Fibroblast of skin of left biceps (primary cell): ENCODE measurements at places on chromosomes 12 and 14.

DNA sequence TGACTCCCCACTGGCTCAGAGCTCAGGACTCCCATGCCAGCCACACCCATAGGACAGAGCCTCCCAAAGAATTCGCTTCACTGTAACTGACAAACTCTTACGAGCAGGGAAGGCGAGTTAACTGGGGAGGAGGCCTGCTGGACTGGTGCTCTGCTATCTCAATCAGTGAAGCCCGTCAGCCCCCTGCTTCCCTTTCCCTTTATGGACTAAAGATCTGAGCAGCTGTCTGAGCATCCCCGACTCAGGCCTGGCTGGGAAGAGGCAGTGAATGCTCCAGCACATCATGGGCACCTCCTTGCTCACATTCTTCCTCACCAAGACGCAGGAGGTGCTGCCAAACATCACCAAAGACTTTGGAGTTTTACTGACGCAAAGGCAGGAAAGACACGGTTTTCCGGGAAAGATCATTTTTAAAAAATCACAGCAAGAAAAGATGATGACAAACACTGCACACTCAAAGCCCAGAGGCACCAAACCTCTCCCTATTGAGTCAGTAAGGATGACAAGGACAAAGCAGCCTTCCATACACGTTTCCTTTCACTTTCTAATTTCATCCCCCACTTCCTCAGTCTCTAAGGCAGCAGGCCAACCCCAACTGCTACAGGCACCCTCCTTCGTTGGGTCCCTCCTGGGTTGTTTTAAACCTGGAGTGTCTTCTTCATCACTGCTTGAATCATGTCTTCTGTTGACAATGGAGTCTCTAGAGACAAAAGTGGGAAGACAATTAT, 45.0 kb upstream of the P2RX7 start:
- DNase-seq = no peak

- DNase-seq = no peak
Observed at GRCh38 chr14:101603096-101603495, 41.8 kb downstream of the DIO3 start.

- no peak for DNase-seq
Observed at GRCh38 chr14:31944256-31945073, 132.6 kb upstream of the ARHGAP5 start.

DNA sequence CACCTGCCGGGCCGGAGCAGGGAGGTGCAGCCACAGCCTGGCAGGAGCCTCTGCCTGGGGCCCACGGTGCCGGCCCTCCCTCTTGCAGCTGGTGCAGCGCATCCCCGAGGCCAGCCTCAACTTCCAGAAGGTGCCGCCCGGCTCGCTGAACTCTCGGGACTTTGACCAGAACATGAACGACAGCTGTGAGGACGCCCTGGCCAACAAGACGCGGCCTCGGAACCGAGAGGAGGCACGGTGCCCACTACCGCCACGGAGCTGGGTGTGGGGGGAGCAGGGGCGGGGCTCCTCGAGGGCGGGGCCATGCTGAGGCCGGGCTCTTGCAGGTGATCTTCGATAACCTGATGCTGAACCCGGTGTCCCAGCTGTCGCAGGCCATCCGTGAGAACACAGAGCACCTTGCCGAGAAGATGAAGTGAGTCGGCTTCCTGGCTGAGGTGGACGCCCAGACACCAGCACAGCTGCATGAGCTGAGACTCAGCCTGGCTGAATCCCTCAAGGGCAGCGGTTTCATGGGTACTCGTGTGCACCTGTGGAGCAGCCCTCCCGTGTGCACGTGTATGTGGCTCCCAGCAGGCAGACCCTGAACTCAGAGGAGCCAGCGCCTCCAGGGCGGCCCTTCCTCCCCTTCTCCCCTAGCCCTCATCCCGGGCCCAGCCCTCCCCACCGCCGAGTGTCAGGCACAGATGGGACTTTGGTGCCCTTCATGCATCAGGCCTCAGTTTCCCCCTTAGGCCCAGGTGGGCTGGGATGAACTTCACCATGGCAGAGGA, 28.6 kb downstream of the CEP170B start:
- DNase-seq = no peak

GRCh38 chr12:75764091-75764841, 252.9 kb upstream of the KRR1 start:
- DNase-seq = no peak

DNA sequence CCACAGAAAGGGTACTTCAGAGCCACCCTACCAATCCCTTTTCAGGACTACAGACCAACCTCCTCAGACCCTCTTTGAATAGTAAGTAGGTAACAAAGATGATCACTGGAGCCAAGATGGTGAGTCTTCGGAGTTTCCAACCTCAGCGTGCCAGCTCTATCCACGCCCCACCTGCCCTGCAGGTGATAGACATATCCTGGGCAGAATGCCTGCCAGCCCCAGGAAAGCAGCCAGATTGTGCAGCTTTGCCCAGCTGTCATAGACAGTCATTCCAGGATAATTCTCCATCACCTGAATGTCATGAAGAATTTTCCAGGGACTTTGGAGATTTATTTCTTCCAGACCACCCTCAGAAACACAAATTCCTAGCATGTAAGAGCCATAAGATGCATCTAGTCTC, 434.4 kb downstream of the RGS6 start:
- no peak for DNase-seq

- no peak for DNase-seq
Observed at GRCh38 chr12:91179315-91179714, 3.3 kb downstream of the DCN start.

DNA sequence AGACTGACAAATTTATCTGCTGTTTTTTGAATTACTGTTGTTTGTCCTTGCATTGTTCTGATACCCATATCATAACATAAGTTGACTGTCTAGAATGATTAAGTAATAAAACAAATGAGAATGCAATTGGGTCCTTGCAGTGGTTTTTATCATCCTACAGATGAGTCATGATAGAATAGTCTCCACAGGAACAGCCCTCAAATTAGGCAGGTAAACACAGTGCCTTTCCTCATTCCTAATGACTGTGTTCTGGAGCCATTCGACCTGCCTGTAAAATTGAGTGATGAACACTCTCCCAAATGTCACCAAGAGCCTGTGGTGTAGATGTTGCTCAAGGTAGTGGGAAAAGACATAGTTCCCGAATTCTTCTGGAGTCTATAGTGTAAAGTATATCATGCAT, 12.3 kb downstream of the NKX2-8 start:
- no peak for DNase-seq

DNA sequence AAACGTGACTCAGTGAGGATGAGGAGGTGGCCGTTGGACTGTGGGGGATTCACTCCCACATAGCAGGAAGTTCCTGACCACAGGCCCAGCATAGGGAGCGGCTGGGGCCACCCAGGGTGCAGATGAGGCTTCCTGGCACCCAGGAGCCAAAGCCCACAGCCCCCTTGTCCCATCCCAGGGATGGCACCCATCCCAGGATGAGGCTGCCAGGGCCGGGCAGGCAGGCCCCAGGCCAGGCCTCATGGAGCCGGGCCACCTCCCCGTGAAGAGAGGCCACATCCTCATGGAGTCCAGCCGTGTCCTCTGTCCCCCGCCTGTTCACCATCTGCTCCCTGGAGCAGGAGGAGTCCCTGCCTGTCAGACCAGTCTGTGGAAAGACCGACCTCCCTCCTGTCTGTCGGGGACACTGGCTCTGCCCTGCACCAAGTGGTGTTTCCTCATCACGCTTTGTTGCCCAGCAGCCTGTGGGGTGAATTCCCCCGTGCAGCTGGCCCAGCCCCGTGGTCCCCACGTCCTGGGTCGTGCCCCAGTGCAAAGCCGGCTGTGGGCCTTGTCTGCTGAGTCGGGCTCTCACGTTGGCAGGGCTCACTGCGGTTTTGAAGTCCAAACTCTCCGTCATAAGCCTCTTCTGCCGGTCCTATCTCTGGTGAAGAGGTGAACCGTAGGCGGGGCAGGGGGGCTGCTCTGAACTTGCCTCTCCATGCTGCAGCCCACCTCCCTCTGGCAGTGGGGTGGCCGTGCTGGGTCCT, 24.5 kb downstream of the MMP17 start:
- DNase-seq = no peak

DNA sequence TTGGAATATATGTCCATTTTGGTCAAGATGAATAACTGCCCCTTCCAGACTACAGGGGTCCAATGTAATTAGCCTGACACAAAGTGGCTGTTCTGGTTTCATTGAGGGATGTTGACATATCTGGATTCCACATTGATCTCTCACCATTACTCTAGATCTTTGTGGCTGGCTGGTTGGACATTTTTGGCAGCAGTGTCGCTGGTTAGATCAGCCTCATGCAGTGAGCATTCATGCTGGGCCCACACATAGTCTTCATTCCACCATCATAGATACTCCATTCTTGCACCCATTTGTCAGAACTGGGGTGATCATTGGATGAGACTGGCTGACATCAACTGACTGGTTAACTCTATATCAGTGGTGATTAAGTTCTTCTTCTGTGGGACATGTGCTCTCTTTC, 74.4 kb downstream of the MGST1 start:
- DNase-seq = no peak

DNA sequence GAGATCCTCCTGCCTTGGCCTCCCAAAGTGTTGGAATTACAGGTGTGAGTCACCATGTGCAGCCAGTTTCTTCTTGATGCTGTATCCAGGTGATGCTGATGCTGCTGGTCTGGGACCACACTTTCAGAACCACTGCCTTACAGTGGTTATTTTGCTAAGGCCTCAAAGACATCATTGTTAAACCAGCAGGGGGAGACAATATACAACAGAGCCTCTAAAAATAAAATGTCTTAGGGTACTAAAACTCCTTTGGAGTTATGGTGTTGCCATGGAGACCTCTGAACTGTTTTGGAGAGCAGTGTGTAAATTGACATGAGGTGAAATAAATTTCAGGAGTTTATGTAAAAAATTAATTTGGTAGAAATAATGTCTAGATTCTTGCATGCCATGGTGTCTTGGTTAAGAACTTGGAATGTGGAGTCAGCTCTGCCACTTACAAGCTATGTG, 1.1 kb upstream of the ARG2 start:
- no peak for DNase-seq

GRCh38 chr12:63899396-63899795, 54.9 kb downstream of the SRGAP1 start:
- no peak for DNase-seq

DNA sequence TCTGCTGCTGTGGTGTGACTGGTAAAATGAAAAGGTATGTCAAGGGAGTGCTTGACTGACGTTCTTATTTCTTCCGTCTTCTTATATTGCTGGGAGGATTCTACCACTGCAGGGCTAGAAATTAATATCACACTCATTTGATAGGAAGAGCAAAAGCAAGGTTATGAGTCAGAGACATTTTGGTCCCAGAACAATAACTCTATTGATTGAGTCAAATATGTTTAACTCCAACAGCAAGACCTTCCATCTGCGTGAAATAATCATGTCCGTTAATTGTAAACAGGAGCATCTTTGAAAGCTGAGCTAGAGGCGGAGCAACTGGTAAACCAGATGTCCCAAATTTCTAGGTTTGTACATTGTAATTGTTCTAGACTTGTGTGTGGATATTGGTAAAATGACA, 1293.6 kb downstream of the AACS start:
- no peak for DNase-seq

DNA sequence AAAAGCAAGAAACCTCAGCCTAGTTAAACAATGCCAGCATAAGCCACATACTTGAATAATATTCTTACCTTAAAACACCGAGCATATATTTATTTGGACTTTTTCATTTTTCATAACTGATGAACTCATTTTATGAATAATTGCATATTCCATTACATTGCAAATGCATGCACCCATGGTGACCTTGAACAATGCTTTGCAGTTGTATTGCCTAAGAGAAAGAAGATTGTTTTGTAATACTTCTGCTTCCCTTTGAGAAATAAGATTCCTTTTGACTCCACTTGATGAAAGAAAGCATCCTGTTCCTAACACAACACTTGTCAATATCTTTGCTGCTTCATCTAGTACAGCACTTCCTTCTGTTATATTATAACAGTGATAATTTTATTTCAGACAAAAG, 1182.2 kb downstream of the FLRT2 start:
- DNase-seq = no peak

GRCh38 chr12:32920506-32921085, 24.0 kb upstream of the PKP2 start:
- DNase-seq = no peak

DNA sequence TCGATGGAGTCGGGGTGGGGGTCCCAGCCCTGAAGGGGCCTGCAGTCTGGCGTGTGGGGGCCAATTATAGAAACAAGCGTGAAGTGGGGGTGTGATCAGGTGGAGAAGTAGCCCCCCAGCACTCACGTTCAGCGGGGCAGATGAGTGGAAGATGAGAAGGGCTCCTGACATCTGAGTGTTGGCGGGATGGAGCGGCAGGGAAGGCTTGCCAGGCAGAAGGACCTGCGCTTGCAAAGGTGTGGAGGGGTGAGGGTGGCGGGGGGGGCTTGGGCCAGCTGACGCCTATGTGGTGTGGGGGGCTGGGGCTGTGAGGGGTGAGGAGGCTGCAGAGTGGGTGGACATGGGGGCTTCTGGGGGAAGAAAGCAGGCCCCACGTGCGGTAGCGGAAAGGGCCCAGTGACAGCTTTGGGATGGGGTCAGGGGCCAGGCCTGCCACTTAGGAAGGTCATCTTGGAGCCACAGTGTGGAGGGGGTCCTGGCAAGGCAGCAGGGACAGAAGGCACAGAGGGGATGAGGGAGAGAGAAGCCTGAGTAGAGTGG, 22.2 kb upstream of the BEGAIN start:
- no peak for DNase-seq

- no peak for DNase-seq
Observed at GRCh38 chr14:73752297-73752992, 38.3 kb upstream of the PNMA1 start.

- no peak for DNase-seq
Observed at GRCh38 chr12:80332827-80333226, 111.2 kb upstream of the PTPRQ start.

- DNase-seq = no peak
Observed at GRCh38 chr14:65101631-65102440, 481 bp downstream of the MAX start.

- DNase-seq = no peak
Observed at GRCh38 chr12:948238-948637, 1.3 kb downstream of the RAD52 start.

DNA sequence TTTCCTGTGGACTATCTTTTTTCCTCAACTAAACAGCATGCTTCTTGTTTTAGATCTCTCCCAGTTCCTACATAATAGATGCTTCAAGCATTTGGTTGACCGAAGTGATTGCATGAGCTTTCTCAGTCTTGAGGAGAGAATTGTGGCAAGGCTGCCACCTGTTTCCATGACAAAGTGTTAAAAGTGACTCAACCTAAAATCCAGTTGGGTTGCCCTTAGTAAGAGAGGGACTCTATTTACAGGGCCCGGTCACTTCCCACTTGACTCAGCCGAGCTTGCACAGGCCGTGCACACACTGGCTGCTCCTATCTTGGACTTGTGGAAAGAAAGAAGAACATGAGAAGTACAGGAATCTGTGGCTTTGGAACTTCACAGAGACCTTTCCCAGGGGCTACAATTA, 2.1 kb upstream of the B4GALNT3 start:
- no peak for DNase-seq

DNA sequence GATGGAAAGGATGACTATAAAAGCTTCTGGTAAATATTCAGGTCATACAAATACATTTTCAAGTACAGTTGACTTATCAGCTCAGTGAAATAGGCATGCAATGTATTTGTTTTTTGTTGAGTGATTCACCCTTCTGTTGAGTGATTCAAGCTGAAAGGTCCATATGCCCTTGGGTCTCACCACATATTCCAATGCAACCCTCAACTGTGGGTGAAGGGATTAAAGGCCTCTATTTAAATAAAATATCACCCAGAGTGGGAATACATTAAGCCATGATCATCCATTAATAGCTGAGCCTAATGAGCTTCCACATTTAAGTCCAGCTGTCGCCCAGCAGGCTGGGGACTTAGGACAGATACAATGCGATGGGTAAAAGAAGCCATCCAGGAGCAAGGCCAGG, 120.2 kb downstream of the CRACR2A start:
- DNase-seq = no peak

GRCh38 chr12:117236456-117237001, 46.3 kb upstream of the FBXO21 start:
- peak; percentile 13 for DNase-seq
